ENCODE measurements at places on chromosomes 5 and 9. TPM values are rescaled to one million over a fixed set of nuclear protein-coding genes. Genes with fewer than 3 reads are reported as not detected.
A peak's percentile ranks its signal among the peaks of the same experiment; 100 is the strongest.

DNA sequence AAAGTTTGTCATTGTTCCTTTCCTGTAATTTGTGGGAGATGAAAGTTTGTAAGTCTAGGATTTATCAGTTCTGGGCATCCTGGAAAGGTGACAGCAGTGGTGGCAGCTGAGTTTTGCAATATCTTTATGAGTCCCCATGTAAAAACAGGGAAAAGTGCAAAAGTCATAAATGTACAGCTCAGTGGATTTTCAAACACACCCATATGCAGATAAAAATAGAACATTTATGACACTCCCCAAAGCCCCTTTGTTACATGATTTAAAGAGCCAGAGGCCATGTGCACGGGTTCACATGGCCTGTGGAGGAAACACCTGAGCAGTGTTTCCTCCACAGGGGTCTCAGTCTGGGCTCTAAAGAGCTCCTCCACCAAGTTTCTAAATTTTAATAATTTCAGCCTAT lies 6.3 kb downstream of the TMEM38B start:
- no peak for DNase-seq

DNA sequence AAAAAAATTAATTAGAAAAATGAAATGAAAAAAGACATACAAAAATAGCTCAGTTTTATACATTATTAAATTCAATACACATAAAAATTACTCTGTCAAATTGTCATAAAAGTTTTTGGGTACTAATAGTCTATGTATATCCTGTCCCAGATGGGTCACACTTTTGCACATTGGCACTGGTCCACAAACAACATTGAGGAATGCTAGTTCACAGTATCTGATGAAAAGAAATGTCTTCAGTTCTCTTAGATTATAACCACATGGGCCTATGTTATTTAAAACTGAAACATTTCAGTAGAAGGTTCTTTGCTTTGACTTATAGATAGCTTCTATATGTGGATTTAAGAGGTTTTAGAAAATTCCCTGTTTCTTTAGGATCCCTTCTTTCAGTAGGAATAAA lies 39.8 kb downstream of the LNPEP start:
- DNase-seq: no peak

GRCh38 chr9:25449503-25449902 lies 228.7 kb downstream of the TUSC1 start:
- DNase-seq: no peak

DNA sequence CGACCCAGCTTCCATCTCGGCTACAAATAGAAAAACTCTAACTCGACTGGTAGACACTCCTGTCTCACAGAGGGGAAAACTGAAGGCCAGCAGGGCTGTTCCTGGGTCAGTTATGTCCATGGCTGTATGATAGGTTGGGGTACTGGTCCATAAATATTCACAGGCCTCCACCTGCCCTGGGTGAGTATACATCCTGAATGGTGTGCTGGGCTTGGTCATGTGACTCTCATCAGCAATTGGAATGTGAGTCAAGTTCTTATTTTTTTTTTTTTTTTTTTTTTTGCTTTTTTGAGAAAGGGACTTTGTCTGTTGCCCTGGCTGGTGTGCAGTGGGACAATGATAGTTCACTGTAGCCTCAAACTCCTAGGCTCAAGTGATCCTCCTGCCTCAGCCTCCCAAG lies 58.3 kb upstream of the NEK6 start:
- no peak for DNase-seq

- no peak for DNase-seq
These were observed 52.1 kb downstream of the ABCA1 start for GRCh38 chr9:104875897-104876296.

DNA sequence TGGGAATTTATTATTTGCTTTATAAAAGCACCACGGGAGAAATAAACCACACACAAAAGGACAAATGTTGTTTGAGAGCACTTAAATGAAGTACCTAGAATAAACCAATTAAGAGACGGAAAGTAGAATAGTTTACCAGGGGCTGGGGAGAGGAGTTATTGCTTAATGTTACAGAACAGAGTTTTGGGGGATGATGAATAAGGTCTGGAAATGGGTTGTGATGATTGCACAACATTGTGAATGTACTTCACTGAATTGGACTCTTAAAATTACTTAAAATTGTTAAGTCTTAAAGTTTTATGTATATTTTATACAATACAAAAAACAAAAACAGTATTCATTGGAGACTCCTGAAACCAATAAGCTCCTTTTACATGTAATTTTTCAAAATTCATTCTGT lies 1.5 kb downstream of the ZBTB43 start:
- DNase-seq: no peak

GRCh38 chr5:150081541-150082283 lies 4.6 kb downstream of the CSF1R start:
- DNase-seq: no peak

- DNase-seq: peak; percentile 85
These were observed at the start of gene GPX8 for GRCh38 chr5:55159763-55160492. GPX8 (plus strand) TSS chr5:55160171; CDS start chr5:55160193, 22 bp downstream.

GRCh38 chr9:108105885-108106284 lies 616.3 kb upstream of the KLF4 start:
- no peak for DNase-seq

DNA sequence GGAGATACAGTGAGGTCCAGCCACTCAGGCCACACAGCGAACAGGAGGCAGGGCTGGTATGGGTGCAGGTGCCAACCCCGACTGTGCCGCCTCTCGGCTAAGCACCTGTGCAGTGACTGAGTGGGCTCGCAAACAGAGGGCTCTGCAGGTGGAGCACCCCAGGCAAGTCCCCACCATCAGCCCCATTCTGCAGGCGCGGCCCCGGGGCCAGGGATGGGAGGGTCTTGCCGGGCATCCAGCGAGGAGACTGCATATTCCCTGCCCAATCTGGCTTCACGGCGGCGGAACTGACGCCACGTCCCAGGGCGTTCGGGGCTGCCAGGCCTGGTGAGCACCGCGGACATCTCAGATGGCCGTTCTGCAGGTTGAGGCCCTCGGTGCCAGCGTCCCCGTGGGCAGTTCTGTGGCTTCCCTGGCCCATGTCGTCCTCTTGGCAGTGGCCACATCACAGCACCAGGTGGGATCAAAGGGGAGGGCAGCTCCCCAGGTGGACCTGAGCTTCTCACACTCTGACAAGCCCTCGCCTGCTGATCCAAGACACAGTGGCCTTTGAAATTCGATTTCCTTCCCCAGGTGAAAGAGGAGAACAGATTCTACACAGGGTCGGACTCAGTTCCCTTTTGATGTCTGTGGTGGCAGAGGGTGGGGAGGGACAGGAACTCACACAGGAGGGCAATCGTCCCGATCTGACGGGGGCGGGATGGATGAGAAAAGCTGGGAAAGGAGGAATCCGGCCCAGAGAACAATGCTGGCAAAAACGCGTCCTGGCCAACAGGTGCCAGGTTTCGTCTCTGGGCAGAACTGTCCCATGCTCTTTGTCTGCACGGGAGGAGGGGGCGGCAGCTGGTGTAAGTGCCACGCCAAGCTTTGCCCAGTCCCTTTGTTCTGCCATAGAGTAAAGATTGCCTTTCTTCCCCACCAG lies 18.8 kb downstream of the DBH start:
- no peak for DNase-seq

DNA sequence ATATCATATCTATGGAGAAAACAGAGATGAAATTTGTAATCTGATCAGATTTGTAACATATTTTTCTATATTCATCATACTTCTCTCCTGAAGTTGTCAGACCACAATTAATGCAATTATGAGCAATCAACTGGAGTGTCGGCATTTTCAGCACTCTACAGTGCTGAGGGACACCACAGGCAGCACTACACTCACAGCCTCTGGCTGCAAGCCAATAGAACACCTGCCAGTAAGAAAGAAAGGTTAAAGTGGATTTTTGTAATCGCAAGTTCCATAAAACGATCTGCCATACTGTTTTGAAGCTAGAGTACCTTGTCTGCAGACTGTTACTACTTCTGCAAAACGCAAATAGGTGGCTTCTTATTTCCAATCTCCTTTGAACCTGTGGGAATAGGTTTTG lies 147.6 kb downstream of the ADAMTS6 start:
- DNase-seq: peak; percentile 40

DNA sequence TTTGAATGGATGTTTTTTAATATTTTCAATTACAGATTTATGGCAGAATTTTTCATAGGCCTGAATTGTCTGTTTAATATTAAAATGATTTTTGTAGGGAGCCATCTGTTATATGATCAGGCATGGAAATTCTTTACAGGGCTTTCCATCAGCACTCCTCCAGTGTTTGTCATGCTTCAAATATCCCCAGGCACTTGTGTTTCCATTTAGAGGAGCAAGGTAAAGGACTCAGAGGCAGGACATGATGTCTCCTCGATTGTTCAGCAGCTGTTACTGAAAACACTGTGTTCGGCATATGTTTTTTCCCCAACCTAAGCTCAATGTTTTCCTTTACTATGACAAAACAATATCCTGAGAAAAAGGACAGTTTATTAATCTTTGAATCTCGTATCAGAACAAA lies 172.3 kb upstream of the RFX3 start:
- DNase-seq: no peak

DNA sequence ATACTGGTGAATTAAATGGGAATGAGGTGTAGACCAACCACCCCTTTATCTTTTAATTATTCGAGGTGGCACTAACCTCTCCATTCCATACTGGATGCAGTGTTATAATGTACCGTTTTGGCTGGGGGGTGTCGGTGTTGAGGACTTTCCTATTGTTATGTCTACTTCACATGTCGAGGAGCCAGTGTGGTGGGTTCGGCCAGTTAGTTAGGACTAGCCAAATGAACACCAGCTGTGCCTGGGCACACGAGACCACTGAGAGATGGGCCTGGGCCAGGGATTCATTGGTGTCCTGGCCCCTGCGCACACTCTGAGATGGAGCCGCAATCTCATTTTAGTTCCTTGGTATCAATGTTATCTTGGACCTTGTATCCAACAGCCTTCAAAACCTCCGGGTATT lies 186.2 kb downstream of the CACNA1B start:
- DNase-seq: no peak

GRCh38 chr9:121499427-121500164 lies at the start of gene GGTA1:
GGTA1 (minus strand) TSS chr9:121499844; CDS start chr9:121467922, 31,922 bp downstream.
- peak; percentile 36 for DNase-seq

GRCh38 chr5:168550656-168551055 lies 21.6 kb downstream of the FBLL1 start:
- DNase-seq: no peak

- no peak for DNase-seq
These were observed 21.5 kb upstream of the DAB2 start for GRCh38 chr5:39446231-39446630.

DNA sequence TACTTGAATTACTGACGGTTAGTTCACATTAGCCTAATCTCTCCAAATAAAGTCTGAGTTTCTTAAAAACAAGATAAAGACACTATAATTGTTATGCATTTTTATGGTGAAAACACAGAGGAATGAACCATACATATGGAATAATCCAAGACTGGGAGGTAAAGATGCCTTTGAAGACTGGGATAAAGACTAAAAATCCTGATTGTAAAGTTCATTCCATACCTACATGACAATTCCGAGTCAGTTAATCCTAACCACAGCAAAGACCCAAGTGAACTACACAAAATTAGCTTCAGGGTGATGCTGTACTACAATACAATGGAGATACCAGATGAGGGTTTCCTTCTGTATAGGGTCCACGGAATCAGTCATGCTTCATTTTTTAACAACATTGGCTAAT lies 6.3 kb downstream of the AP3B1 start:
- DNase-seq: no peak

Gene IFNA10
- not detected for total RNA-seq

Gene TRIM36
- total RNA-seq: 4.4 TPM

Gene TNPO1
- 172 TPM for total RNA-seq

Gene ZNF354C
- 3.3 TPM for total RNA-seq

Gene SAXO1
- 0.10 TPM for total RNA-seq

Gene FGD3
- 0.09 TPM for total RNA-seq

Gene GRIA1
- total RNA-seq: 4.2 TPM

Gene CER1
- 2.8 TPM for total RNA-seq
